ENCODE measurements at places on chromosomes 4 and X.

- no peak for DNase-seq
These were observed 32.7 kb upstream of the GLRA2 start for GRCh38 chrX:14496674-14497073.

DNA sequence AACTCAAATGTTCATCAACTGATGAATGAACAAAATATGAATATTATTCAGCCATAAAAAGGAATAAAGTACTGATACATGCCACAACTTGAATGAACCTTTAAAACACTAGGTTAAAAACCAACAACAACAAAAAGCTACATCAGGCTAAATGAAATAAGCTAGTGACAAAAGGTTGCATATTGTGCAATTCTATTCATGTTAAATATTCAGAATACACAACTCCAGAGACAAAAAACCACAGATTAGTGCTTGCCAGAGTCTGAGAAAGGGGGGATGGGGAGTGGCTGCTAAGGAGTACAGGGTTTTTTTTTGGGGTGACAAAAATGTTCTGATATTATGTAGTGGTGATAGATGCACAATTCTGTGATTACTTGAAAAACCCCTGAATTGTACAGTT, 58.5 kb downstream of the HAUS3 start:
- DNase-seq = no peak

GRCh38 chrX:138270931-138271330, 440.6 kb downstream of the FGF13 start:
- no peak for DNase-seq

GRCh38 chr4:104631000-104631399, 136.3 kb upstream of the CXXC4 start:
- no peak for DNase-seq

DNA sequence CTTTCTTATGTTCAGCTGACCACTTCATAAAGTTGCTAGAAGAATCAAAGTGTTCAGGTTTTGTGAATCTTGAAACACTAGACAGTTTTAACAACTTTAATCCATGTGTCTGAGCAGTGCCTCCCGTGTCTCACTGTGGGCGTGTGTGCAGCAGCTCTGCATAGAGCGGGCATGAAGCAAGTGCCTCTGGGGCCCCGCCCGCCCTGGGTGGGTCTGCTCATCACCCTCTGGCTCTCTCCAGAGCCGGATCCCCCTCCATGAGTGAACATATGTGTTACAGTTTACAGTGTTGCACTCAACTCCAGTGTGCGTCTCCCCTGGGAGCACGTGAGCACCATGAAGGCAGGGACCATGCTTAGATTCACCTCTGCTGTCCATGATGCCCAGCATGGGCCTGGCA, 37.6 kb upstream of the CRMP1 start:
- no peak for DNase-seq

GRCh38 chr4:95188701-95189370, 359.9 kb downstream of the UNC5C start:
- no peak for DNase-seq

DNA sequence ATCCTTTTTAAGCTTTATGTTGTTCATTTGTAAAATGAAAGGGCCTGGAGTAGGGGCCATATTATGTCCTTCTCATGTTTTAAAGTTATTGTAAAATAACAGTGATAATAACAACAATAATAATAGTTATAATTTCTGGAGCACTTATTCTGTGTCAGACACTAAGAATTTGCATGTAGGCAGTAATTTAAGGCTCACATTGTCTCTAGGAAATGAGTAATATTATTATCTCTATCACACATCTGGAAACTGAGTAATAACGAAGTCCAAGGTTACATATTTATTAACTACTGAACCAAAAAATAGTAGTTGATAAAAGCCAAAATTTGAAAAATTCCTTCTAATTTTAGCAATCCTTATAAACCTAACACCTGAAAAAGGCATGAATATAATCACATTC, 520.7 kb upstream of the PABPC4L start:
- DNase-seq = no peak

DNA sequence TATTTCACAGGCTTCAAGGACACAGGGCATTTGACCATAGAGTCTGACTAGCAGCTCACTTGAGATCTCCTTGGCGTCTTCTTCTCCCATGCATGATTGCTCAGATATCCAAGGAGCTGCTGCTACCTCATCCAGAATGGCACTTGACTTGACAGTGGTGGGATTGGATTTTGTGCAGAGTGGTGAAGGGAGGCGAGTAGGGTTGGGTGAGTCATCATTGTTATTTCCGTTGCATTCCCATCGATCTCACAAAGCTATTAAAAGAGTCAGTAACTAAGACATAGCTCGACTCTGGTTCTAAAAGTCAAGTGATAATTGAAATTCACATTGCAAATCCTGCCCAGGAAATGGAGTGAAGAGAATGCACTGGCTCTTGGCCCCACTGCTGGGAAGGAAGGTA, 27.7 kb downstream of the NHSL2 start:
- no peak for DNase-seq

DNA sequence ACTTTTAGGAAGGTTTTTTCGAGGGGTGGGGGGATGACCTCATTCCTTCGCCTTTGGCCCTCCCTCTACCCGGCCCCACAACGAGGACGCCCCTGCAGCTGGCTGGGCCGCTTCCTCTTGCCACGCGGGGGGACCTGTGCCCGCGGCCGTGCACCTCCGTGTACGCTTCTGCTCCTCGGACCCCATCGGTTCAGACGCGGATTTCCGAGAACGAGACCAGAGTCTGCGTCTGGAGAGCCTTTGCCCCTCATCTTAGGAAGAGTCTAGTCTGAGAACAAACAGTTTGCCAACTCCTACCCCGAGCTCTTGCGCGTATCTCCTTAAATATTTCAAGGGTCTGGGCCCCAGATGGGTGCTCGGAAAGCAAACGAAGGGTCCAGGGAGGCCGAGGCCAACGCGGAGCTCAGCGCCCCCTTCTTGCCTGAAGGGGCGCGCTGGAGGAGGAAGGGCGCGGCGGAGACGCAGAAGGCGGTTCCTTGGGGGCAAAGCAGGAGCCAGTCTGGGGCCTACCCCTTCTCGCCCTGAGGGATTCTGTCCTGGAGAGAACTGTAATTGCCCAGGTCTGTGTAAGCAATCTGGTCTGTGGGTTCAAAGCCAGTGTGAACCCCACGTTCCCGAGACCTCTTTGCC, 3.9 kb upstream of the SFRP2 start:
- no peak for DNase-seq

- DNase-seq = no peak
These were observed 14.9 kb upstream of the LOC101059915 start for GRCh38 chrX:71652405-71652804.

- no peak for DNase-seq
These were observed 105.5 kb downstream of the MAML3 start for GRCh38 chr4:140048419-140048995.

DNA sequence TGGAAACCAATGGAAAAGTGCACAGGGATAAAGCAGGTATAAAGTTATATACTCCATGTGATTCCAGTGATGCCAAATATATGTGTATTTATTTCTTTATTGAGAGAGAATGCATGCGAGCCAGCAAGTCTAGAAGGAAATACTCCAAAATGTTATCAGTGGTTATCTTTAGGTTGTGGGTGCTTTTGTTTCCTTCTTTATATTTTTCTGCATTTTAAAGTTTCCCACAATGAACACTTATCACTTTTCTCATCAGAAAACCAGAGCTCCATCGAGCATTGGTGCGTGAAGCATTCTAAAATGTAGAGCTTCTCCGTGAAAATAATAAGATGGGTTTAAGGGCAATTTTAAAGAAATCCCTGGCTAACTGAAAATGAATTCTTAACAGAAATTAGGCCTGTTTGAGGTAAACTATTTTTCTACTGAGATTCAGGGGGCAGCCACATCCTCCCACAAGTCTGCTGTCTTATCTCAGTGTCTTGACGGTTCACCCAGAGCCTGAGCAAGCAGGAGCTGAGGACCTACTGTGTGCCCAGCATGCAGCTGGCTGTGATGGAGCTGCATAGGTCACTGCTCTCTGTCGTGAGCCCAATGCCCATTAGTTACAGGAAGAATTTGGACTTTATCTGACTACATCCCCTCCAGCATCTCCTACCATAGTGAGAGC, 18.7 kb upstream of the CD40LG start:
- no peak for DNase-seq

GRCh38 chr4:7298619-7299009, 106.3 kb downstream of the SORCS2 start:
- no peak for DNase-seq

Measured in anterior cingulate cortex (tissue), 58 donors.